ENCODE measurements at places on chromosomes 11 and 22. TPM values are rescaled to one million over a fixed set of nuclear protein-coding genes. Genes with fewer than 3 reads are reported as not detected.

DNA sequence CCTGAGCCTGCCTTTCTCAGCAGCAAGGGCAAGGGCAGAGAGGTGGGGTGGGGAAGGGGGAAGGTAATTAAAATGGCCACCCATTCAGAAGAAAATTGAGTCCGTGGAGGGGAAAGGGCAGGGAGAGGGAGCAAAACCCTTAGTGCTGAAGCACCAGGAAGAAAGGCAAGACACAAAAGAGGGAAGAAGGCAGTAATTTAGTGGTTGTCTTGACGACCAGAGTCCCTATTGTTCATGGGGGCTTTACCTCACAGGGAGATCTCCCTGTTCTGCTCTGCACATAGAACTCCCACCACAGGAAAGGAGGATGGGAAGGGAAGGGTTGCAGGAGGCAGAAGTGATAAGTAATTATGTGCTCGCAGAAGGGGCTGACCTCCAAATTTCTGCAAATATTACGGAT is 23.4 kb downstream of the SNX19 start:
- no peak for DNase-seq

DNA sequence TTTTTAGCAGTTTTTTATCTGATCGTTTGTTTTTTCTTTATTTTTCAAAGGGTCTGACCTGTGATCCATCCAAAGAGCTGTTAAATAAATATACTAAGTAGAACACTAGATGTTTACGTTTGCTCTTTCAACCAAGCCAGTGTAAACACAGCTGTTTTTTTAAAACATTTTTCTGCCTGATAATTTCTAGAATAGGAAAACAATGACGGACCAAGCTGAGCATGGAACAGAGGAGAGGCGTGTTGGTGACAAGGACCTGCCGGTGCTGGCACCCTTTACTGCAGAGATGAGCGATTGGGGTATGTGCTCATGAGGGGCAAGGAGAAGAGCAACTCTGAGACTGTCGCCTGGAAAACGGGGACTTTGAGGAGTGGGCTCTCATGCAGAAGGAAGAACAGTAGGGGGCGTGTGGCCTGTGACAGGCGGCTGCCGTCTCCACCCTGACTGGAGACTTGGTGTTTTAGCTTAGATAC is 28.6 kb upstream of the PANX2 start:
- no peak for DNase-seq

DNA sequence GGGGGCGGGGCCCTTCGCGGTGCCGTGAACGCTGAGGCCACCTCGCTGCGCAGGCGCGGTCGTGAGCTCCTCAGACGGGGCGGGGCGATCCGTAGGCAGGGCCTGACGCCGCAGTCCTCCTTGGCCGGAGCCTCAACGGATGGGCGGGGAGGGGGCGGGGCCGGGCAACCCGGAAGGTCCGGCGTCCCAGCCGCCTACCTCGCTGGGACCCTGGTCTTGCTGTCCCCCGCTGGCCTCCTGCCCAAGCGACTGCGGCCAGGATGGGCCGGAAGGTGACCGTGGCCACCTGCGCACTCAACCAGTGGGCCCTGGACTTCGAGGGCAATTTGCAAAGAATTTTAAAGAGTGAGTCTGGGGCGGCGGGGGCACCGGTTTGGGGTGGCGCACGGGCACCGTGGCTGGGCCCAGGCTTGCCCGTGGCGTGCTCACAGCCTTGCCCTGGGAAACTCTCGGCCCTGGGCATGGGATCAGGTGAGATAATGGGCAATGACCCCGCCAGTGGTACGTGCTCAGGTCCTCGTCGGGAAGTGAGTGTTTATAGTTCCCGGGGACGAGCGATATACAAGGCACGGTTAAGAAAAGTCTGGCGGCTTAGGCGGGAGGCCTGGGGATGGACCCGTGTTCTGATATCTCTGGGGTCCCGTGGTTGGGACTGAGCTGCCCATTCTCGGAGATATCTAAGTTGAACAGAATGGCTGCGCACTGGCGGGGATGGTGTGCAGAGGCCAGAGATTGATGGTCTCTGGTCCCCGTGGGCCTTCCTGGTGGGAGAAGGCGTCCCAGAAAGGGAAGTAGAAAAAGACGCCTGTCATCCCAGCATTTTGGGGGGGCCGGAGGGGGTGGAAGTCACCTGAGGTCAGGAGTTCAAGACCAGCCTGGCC is at the start of gene NADSYN1:
TSS of gene NADSYN1 (plus strand) at position 167 of the 881 bp plus-strand sequence. CDS start at position 261, 94 bp downstream.
- DNase-seq = peak; percentile 97

The GNB1L gene
- total RNA-seq = 12.9 TPM

- no peak for DNase-seq
These were observed 20.3 kb downstream of the TEF start for GRCh38 chr22:41401781-41402648.

GRCh38 chr22:37033605-37034430 is 14.3 kb downstream of the MPST start:
- no peak for DNase-seq

DNA sequence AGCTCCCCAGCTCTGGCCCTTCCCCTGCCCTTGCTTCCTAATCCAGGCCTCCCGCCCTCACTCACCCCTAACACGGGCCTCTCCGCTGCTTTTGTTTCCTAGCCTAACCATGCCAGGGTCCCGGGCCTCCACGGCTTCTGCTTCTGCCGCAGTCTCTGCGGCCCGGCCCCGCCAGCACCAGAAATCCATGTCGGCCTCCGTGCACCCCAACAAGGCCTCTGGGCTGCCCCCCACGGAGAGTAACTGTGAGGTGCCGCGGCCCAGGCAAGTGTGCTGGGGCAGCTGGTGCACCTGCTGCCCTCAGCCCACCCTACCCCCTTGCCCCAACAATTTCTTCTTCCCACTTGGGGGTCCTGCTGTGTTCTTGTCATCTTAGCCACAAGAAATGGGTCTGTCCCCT is 13.1 kb downstream of the RCOR2 start:
- DNase-seq = no peak

The GAS2L1 gene
- not detected for total RNA-seq

GRCh38 chr11:35873721-35874120 is 70.1 kb upstream of the LDLRAD3 start:
- no peak for DNase-seq

- no peak for DNase-seq
These were observed 57.2 kb downstream of the SIK2 start for GRCh38 chr11:111659201-111660115.

- no peak for DNase-seq
These were observed 390.5 kb downstream of the TMEM135 start for GRCh38 chr11:87428266-87428665.

DNA sequence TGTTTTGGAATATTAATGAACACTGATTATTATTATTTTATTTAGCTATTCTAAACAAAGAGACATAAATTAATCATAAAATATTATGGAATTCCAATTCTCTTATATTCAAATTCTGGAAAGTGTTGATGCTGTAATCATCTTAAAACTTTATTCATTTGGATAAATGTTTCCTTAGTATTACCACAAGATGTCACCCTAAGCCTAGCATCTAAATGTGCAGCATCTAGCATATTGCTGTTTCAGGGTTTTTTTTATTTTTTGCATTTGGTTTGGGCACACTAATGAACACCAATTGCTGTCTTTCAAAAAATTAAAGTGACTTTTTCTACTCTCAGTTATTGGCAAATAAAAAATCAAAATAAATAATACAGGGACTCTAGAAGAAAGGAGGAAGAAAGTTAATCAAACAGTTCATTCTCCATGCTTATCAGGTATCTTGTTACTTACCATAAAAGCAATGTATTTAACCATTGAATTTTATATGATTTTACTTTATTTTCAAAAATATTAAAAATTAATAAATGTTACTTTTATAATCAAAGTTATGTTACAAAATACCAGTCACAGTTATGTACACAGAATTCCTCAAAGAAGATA is 31.8 kb downstream of the DLG2 start:
- peak; percentile 66 for DNase-seq

DNA sequence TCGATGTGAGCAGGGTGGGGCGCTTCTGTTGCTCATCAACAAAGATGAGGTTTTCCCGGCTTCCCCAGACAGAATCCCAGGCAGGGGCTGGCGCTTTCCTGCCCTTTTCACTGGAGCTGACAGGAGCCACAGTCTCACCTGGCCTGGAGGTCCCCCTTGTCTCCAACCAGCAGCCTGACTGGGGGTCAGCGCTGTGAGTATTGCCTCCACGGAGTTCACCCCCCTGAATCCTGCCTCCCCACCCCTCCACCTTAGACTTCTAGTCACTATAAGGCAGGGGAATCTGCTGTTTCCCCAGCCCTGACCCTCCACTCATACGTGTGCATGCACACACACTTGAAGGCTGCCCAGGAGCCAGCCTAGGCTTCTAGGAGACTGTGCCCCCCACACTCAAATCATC is 58.8 kb upstream of the LYVE1 start:
- no peak for DNase-seq

DNA sequence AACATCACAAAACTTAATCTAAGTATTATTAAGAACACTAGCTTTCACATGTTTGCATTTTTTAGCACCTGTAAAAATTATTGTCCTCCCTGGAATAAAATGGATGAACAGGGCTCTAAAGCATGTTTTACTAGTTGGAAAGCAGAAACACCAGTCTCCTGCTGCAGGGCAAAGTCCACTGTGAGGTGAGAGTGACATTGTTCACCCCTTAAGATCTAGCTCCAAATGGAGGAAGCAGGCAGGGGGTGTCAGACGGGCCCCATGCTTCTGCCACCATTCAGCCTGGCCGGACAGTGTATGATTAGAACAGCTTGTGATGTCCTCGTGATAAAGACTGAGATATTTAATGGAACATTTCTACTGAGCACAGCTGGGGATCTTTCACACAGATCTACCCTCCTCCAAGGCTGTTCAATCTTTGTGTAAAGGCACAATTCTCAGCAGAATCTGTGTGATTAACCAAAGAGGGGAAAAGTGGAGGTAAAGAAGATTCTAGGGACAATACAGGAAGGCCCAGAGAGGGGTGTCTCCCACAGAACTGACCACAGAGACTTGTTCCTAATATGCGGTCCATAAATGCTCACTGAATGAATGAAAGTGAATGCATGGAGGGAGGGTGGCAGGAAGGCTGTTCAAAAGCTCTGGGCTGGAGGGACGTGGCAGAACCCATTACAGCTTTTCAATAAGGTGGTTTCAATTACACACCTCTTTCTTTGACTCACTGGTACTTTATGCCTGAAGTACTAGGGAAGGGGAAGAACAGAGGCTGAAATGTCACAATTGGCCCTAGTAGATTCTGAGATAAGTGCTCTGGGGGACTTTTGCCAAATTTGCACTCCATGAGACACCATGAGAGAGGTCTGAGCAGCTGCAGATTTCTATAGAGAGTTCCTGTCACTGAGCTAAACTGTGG is 239.1 kb upstream of the ARHGAP20 start:
- DNase-seq = no peak

The SCGB2A2 gene
- total RNA-seq = not detected

- DNase-seq = peak; percentile 99
These were observed at the start of gene SNX15 for GRCh38 chr11:65027213-65028067. Gene SNX15, plus strand, starts transcription at chr11:65027439. Its CDS starts 99 bp downstream, at chr11:65027538.

DNA sequence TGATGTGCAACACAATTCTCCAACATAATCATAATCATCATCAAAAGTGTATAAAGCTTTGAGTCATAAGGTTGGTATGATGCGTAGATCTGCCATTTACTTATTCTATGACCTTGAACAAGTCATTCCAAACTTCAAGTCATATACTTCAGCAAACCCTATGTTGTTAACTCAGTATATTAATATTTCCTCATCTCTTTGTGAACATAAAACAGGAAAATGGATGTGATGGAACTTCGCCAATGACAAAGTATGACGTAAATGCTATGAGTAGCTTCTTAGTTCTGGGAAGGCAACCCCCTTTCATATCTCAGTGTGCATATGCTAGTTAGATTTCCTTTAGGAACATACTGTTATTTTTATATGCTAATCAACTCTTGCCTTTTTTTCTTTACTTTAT is 102.7 kb upstream of the ANO3 start:
- no peak for DNase-seq

DNA sequence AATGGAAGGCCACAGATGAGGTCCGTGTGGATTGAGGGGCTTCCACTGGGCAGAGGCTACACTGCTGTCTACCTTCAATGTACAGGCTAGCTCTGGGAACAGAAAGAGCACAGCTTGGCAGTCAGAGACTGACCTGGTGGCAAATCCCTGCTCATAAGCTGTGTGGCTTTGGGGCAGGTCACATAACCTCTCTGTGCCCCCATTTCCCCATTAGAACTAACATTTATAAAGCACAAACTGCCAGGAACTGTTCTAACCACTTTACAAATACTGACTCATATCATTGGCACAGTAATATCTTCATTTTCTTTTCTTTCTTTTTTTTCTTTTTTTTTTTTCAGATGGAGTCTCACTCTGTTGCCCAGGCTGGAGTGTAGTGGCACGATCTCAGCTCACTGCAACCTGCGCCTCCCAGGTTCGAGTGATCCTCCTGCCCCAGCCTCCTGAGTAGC is 3.1 kb downstream of the FOSL1 start:
- DNase-seq = no peak

GRCh38 chr22:49198705-49199084 is 629.0 kb downstream of the BRD1 start:
- DNase-seq = no peak

The MEI1 gene
- total RNA-seq = 14.6 TPM

DNA sequence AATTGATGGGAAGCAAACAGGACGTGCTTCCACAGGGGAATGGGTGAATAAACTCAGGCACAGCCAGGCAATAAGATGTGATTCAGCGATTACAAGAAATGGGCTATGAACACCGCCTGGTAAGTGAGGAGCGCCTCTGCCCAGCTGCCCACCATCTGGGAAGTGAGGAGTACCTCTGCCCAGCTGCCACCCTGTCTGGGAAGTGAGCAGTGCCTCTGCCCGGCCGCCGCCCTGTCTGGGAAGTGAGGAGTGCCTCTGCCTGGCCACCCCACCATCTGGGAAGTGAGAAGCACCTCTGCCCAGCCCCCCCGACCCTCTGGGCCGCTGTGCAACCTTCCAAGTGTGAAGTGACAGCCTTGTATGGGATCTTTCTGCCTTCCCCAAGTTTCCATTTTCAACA is 73.2 kb upstream of the PRR5 start:
- DNase-seq = no peak

The SLC43A3 gene
- total RNA-seq = 62.1 TPM

DNA sequence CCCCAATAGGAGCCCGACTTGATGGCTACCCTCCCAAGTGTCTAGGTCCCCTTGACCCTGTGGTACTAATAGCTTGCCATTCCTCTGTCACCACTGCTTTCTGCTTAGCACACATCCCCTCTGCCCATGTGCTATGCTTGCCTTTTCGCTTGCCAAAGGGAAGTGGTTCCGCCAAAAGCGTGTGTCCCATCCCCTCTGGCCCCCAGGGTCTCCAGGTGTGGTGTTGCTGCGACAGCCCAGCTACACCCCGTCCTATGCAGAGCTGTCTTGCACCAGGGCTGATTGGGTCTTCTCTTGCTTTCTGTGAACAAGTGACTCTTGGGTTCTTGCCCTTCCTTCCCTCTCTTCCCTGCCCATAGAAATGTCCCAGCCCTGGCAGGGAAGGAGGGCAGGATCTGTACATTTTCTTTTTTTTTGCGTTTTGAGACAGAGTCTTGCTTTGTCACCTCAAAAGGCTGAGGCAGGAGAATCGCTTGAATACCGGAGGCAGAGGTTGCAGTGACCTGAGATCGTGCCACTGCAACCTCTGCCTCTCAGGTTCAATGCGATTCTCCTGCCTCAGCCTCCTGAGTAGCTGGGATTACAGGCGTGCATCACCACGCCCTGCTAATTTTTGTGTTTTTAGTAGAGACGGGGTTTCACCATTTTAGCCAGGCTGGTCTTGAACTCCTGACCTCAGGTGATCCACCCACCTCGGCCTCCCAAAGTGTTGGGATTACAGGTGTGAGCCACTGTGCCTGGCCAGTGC is 3.9 kb downstream of the TANGO2 start:
- DNase-seq = no peak

The TMEM218 gene
- total RNA-seq = 24.4 TPM

Measured in OCI-LY7 (cell line).